ENCODE measurements at places on chromosomes 7 and 10.

GRCh38 chr7:87000344-87000743 is 59.1 kb downstream of the ELAPOR2 start:
- DNase-seq, result no peak

DNA sequence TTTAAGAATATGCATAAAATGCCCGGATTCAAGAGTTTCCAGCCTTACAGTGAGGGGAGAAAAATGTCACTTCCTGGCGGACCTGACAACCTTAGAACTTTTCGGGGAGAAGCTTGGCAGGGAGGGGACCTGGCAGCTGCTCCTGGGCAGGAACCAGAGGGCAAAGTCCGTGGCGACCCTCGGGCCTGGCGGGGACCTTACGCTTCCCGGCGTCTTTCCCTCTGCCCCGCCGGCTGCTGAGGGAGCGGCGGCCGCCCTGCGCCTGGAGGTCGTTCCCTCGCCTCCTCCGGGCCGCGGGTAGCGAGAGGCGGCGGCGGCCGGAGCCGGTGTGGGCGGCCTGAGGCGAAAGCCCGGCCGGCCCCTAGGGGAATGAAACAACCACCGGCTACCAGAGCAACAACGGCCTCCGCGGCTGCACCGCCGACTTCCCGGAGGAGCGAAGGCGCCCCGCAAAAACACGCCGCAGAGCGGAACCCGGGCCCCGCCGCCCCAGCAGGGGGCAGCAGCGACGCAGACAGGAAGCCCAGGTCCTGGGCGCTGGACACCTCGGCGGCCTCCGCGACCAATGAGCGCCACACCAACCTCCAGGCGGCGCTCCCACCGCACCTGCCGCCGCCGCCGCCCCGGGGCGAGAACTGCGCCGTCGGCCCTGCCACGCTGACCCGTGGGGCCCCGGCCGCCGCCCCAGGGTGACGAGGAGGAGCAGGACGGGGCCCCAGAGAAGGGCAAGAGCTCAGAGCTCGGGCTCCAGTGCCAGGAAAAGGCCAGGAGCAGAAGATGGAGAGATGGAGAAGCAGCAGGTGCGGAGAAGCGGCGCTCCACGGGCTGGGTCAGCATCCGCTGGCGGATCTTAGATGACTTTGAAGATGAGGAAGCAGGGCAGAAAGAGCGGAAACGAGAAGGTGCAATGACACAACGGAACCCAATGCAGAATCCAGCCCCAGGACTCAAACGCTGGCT is 10.5 kb upstream of the ACSM6 start:
- peak; percentile 49 for DNase-seq

DNA sequence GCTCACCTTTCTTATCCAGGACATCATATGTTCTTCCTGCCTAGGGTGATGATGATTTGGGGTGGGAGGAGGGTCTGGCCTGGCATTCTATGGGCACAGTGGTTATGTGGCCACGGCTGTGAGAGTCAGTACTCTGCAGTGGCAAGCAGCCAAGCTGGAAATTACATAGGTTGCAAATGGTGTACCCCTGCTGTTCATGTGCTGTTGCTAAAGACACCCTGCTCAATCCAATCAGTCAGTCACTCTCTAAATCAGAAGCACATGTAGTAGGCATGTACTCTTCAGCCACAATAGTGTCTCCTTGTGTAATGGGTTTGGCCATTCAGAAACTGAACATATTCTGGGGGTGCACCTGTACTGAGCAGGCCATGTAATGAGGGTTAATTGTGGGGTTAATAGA is 449.1 kb upstream of the ANKRD30A start:
- no peak for DNase-seq

DNA sequence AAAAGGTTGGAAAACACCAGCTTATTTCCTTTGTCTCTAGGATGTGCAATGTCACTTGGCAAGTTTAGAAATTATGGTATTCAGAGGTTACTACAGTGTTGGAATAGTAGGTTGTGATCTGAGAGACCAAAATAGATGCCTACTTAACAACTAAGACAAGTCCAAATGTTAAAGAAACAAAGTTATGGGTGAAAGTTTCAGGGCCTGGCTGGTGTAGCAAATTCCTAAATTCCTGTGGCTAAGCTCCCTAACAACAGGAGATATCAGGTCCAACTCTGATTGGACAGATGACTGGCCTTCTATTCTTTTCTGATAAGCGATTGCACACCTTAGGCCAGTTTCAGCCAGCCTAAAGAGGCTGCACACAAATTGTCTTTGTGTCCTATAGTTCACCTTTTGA is 873.5 kb downstream of the REEP3 start:
- DNase-seq, result no peak

GRCh38 chr7:2952316-2952715 is 91.4 kb downstream of the CARD11 start:
- no peak for DNase-seq

DNA sequence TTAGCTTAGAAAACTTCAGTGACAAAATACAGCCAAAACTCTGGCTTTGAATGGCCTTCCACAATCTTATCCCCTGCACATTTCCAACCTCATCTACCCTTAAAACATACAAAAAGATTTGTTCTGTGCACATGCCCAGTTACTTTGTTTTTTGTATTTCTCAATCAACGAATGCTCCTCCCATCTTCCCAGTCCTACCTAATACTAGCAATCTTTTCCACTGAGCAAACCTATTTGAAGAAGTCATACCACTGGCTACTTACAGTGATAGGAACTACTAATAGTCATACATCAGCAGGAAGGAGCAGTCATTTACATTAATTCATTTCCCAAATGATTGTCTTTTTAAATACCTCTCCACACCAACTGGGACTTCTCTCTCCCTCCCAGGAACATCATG is 2.5 kb downstream of the USP54 start:
- no peak for DNase-seq
